M059J (cell line): ENCODE measurements at places on chromosomes 12 and 14.
A peak's percentile ranks its signal among the peaks of the same experiment; 100 is the strongest.

DNA sequence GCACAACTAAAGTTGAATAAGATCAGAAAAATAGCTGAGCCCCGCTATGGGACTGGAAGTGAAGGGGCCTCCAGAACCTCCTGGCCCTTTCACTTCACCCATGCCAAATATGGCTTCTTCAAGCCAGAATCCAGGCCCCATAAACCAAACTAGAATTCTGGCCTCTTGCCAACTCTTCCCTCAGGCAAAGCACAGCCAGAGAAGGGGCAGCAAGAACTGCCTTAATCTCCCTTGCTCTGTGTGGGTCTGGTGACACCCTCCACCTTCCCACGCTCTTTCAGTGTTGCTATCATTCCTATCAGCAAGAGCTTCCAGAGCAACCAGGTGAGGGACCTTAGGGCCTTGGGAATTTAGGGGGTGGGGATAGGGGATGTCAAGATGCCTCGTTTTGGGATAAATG is 3.1 kb upstream of the PNMA1 start:
- DNase-seq = peak; percentile 34

GRCh38 chr14:90556012-90556477 is 159.2 kb downstream of the CALM1 start:
- no peak for DNase-seq

DNA sequence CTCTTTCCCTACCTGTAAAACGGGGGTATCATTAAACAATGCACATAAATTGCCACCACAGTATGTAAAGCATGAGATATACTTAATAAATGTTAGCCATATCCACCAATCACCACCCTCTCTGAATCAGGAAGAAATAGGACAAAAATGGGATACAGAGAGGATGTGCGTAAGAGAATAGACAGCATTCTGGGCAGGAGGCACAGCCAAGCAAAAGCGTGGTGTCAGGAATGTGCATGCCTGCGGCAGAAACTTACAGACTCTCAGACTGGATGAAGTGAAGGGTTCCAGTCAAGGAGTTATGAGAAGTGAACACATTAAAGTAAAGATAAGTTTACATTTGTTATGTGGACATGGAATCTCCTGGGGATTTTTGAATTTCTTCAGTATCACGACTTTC is 121.7 kb upstream of the MDM1 start:
- DNase-seq = no peak

- DNase-seq = no peak
These were observed 209.1 kb downstream of the NUBPL start for GRCh38 chr14:31770271-31770670.

DNA sequence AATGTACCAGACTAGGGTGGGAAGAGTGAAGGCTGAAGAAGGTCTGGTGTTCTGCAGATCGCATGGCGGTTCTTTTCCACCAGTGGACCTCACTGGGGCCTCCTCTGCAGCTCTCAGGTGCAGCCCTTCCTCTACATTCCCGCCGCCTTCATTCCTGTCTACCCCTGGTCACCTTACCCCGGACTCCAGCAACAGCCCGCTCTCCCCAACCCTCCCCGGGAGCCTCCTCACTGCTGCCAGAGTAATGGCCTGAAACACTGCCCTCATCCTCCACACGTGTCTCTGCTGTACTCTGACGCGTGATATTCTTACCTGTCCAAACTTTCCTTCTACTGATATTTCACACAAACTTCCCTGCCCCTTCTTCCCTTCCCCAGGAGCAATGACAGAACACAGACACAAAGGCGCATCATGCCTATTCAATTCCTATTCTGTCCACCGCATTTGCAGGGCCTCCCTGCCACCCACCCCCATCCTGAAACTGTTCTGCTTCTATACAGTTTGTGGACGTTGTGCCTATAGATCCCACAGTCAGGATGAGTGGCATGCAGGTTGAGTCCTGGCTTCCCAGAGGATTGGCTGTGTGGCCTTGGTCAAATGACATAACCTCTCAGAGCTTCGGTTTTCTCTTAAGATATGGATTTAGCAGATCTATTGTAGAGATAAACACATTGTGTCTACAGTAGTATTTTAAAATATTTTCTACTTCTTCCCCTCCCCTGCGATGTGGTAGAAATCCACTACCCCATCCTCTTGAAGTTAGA is 1.7 kb upstream of the NUAK1 start:
- no peak for DNase-seq

DNA sequence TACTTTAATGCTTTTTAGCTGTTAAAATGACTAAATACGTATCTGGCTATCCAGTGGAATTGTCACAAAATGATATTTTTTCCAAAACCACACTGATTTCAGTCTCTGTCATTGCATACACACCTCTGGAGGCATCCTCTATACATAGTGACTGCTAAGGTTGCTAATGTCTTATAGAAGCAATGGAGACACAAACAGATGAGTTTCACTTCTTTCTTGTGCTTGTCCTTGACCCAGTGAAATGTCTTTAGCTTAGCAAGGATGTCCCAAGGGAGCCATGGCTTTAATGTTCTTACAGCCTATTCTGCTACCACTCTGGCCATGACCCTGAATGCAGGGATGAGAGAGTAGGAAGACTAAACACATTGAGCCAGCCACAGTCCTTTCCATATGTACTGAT is 90.3 kb downstream of the TPH2 start:
- DNase-seq = no peak

DNA sequence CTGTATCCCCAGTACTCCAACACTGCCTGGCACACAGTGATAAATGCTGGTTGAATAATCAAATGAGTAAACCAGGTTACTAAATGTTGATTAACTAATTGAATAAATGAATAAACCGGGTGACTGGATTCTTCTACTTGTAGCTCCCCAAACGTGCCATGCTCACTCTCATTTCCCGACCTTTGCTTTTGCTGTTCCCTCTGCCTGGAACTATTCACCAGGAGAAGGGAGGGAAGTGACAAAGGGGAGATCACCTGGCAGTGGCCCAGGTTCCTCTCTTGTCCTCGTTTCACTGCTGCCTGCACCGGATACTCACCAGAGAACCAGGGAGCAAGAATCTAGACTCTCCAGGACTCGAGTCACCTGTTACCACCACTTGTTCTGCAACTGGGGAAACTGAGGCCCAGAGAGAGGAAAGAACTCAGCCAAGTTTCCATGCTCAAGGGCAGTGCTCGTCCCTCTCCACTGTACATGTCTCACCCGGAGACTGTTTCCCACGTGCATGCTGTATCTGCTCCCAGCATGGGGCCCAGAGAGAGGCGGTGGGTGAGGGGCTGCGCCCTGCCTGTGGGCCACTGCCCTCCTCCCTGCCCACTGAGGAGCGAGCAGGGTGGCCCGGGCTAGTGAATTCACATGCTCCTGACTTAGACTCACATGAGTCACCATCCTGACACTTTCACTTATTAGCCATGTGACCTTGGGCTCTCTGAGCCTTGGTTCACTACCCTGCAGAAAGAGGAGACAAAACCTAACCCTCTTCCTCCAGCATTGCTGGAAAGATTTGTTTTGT is 17.7 kb upstream of the POP5 start:
- peak; percentile 67 for DNase-seq

GRCh38 chr12:13365748-13366366 is 169.3 kb downstream of the EMP1 start:
- DNase-seq = no peak
